Right atrium auricular region (tissue), 2 donors: ENCODE measurements at places on chromosomes 12 and 14. TPM values are rescaled to one million over a fixed set of nuclear protein-coding genes. Genes with fewer than 3 reads are reported as not detected.

SLC38A4 gene
- total RNA-seq: 0.28 TPM

DNA sequence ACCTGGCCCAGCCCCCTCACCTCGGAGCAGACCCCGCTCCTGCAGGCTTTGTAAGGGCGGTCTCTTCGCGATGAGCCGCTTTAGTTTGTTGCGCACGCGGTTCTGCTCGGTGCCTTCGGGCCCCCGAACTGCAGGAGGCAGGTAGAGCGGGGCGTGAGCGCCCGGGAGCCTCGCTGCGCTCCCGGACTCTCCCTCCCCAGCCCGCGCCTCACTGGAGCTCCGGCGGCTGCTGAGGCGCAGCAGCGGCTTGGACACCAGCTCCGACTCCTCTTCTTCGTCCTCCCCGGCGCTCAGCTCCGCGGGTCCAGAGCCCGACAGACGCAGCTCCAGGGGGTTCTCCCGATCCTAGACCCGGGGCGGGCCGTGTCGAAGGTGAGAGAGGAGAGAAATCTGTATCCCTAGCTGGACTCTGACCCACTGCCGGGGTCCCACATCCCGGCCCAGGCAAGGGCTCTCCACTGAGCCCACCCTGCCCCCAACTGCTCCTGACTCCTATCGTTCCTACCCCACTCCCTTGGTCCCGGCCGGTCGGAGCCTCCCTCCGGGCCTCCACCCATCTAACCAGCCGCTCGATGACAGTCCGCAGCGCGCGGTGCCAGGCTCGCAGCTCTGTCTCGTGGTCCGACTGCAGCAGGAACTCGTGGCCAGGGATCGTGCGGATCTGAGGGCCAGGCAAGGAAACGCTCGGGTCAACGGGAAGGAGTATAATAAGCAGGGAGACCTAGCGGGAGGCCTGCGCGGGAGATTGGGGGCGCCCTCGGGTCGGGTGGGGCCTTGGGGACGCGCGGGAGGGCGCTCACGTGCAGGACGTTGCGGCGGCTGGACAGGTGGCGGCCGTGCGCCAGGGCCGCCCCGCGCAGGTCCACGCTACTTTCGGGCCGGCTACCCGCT, 4.2 kb downstream of the ARHGAP9 start:
- DNase-seq: no peak

TXNDC16 gene
- 7.0 TPM for total RNA-seq

OASL gene
- total RNA-seq: 0.70 TPM

DNA sequence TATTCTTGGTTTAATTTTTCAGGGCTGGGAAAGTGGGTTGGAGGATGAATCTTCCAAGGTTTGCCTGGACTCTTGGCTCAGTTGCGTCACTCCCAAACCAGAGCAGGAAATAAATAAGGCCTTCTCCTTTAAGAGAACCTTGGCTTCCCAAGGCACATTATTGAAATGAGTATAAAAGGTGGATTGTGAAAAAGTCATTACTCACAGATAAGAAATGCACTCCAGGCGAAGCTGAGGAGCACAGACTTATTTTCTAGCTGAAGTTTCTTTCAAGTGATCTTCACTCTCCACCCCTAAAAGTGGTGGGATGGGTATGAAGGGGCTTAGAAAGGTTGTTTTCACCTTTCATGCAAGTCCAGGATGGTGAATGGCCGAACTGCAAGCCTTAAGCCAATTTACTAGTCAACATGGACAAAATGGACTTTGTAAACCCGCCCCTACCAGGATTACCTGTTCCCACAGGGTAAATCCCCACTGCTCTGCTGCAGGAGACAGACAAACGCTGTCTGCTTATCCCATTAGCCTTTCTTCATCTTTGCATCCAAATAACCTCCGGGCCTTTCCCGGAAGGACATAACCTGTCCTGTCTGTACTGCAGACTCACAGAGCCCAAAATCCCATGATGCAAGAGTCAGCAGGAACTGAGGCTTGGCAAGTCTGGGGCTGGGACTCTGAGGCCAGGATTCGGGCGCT, 207.6 kb downstream of the BCL11B start:
- no peak for DNase-seq

DNA sequence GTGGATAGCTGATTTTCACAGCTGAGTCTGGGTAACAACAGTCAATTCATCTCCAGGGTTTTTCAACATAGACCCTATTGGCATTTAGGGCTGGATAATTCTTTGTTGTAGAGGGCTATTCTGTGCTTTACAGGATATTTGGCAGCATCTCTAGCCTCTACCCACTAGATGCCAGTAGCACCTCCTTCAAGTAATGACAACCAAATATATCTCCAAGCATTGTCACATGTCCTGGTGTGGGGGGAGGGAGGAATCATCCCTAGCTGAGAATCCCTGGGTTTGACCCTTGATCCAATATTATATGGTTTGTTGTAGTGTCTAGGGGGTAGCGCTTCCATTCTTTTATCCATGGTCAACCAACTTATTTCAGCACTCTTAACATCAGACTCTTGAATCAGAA, 157.2 kb downstream of the ANO4 start:
- DNase-seq: no peak

IL26 gene
- not detected for total RNA-seq

GRCh38 chr14:87944987-87945604, 47.9 kb downstream of the GALC start:
- DNase-seq: no peak

GRCh38 chr12:89622115-89622514, 86.5 kb downstream of the ATP2B1 start:
- DNase-seq: no peak

GPR68 gene
- total RNA-seq: 1.4 TPM

CHGA gene
- total RNA-seq: not detected

GRCh38 chr12:11859705-11860425, 210.4 kb downstream of the ETV6 start:
- no peak for DNase-seq

DNA sequence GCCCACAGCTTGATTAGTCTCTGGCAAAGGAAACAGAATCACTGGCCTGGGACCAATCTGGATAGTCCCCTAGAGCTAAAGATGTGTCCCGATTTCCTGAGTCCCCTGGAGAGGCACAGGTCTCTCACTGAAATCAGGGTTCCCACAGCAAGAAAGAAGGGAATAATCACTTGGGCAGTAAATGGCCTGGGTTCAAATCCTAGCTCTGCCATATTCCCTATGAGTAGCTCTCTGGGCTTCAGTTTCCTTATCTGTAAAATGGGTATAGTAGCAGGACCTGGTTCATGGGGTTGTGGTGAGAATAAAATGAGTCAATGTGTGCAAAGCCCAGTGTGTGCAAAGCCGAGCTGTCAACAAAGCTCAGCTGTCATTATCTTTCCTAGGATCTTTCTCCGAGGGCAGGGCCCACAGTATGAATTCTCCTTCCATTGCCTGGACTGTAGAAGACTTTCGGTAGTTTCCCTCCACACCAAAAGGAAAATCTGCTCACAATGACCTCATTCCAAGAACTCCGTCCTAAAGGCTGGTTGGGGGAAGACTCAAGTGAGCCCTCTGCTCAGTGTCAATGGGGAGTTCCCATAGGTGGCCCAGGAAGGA, 12.6 kb upstream of the NCOR2 start:
- no peak for DNase-seq

DNA sequence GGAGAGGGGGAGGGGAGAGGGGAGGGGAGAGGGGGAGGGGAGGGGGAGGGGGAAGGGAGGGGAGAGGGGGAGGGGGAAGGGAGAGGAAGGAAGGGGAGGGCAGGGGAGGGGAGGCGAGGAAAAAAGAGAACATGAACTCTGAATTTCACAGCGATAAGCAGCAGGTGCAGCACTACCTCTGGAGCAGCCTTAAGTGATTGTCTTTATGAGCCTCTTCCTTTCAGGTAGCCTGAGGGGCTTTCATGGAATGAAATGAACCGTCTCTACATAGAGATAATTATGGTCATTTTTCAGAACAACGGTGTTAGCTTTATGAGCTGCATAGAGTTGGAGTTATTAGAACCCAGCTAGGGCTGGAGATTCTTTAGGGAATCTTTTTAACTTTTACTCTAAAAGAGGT, 18.1 kb upstream of the PTCSC3 start:
- DNase-seq: no peak

DNA sequence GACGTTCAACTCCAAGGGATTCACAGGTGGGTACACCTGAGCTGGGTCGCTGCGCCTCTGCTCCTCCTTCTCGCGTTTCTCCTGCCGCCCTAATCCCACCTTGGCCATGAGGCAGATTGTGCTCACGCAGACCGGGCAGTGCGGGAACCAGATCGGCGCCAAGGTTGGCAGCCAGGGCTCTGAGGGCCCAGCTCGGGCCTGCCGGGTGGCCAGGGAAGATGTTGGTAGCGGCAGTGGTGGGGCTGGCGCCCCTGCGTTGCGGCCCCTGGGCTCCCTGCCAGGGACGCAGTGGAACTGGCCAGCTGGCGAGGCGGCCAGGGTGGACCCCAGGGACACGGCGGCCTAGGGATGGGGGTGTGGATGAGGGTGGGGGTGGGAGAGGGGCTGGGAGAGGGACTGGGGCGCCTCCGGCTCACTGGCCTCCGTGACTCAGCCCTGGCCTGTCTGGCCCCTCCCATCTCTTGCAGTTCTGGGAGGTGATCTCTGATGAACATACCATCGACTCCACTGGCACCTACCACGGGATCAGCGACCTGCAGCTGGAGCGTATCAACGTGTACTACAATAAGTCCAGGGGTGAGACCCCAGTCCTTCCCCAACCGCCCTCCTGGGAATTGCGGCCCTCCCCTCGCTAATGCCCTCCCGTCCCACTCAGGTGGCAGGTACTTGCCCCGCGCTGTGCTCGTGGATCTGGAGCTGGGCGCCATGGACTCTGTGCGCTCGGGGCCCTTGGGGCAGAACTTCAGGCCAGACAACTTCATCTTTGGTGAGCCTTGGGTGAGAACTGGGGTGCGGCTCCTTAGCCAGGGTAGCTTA, 114.9 kb upstream of the ALG10B start:
- DNase-seq: no peak

GRCh38 chr14:99675382-99675835, 8.7 kb upstream of the CYP46A1 start:
- no peak for DNase-seq

GRCh38 chr14:68969278-68970033, 9.6 kb downstream of the ACTN1 start:
- no peak for DNase-seq

DNA sequence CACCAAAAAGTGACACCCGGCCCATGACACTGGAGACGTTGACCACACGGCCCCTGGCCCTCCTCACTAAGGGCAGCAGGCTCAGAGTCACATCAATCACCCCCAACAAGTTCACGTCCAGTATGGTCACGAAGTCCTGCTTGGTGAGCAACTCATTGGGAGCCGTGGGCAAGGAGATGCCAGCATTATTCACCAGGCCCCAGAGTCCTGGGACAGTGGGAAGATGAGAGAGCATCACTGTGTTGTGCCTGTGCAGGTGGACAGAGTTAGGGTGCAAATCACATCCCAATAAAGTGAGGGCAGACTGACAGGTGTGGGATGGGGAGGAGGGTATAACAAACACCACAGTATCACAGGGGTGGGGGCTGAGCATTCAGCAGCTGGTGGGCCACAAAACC, 2.5 kb downstream of the RDH16 start:
- no peak for DNase-seq

RNF34 gene
- 32.5 TPM for total RNA-seq

GRCh38 chr12:96094201-96094600, 58.8 kb upstream of the LTA4H start:
- DNase-seq: no peak

CYP46A1 gene
- total RNA-seq: 1.4 TPM

ZFHX2 gene
- 0.59 TPM for total RNA-seq

DNA sequence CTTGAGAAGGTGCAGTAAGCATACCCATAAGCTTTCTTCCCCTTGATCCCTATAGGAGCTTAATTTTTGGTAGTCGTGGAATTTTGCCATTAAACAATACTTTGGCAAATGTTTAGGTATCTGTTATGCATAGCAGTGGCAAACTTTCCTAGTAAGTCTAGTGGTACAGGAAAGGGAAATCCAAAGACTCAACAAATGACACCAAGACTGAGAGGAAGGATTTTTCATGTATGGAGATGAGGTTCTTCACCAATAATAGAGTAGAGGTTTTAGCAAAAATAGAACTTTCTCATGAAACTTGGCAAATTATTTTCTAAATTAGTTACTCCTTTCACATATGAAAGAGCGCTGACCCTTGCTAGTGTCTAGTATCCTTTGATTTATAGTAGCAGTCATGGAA, 2.8 kb downstream of the EID3 start:
- DNase-seq: no peak

POTEG gene
- total RNA-seq: not detected

DNA sequence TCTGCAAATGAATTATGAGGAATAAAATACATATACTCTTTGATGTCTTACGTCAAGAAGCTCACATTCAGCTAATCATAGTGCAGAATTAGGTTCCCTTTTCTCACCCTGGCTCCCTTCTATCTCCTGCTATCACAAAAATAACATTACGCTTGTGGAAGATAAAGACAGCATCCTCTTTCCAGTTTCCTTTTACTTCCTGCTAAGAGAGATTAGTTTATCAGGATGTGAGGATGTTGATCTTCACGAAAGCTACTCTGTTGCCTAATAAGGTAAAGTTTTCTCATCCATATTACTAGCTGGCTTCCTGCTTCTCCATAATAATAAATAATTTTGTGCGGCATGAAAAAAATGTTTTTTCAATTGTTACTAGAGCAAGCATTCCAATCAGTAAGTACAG, 217.7 kb upstream of the DCN start:
- no peak for DNase-seq

DNA sequence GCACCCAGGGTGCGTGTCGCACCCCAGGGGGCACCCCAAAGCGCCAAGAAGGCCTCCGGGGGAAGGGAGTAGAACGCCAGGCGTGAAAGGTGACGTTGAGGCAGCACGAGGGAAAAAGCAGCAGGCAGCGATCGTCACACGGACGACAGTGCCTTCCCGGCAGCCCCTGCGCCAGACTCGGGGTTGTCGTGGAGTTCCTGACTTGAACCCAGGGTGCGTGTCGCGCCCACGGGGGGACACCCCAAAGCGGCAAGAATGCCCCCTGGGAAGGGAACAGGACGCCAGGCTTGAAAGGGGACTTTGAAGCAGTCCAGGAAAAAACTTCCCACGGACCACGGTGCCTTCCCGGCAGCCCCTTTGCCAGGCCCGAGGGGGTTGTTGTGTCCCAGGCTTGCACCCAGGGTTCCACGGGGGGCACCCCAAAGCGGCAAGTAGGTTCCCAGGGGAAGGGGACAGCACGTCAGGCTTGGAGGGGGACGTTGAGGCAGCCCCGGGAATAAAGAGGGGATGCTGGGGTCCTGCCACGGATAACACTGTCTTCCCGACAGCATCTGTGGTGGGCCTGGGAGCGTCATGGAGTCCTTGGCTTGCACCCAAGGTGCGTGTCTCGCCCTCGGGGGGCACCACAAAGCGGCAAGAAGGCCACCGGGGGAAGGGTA, 159.2 kb upstream of the ALG10B start:
- no peak for DNase-seq

XPOT gene
- total RNA-seq: 16.1 TPM

DNA sequence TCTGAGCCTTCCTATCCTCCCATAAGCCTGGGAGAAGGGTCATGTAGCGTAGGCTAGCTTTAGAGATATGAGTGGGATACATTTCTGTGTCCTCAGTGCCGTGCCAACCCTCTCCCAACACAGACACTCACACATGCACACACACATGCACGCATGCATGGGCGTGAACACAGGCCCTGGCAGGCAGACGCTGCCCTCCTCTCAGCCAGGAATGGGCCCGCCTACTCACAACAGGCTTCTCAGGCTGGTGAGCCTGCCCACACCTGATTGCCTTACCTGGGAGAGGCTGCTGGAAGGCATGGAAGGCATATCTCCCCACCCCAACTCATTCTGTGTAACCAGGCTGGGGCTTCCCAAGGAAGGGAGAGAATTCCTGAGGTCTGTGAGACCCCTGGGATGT, 12.8 kb upstream of the ACVR1B start:
- no peak for DNase-seq
